ENCODE measurements at places on chromosomes 6 and 20.

- DNase-seq: no peak
These were observed 41.5 kb downstream of the B4GALT5 start for GRCh38 chr20:49672096-49672664.

- DNase-seq: no peak
These were observed 36.3 kb upstream of the LRRC1 start for GRCh38 chr6:53758496-53758895.

GRCh38 chr20:60030471-60030870 lies 72.2 kb downstream of the CDH26 start:
- no peak for DNase-seq

GRCh38 chr6:16514249-16514648 lies 247.0 kb downstream of the ATXN1 start:
- no peak for DNase-seq

GRCh38 chr6:151514000-151514730 lies 20.3 kb downstream of the CCDC170 start:
- no peak for DNase-seq

- no peak for DNase-seq
These were observed 76.7 kb downstream of the PRSS35 start for GRCh38 chr6:83589076-83589475.

- no peak for DNase-seq
These were observed 291.1 kb downstream of the GJA1 start for GRCh38 chr6:121726596-121726995.

GRCh38 chr20:721876-722275 lies 46.3 kb upstream of the SCRT2 start:
- DNase-seq: no peak

DNA sequence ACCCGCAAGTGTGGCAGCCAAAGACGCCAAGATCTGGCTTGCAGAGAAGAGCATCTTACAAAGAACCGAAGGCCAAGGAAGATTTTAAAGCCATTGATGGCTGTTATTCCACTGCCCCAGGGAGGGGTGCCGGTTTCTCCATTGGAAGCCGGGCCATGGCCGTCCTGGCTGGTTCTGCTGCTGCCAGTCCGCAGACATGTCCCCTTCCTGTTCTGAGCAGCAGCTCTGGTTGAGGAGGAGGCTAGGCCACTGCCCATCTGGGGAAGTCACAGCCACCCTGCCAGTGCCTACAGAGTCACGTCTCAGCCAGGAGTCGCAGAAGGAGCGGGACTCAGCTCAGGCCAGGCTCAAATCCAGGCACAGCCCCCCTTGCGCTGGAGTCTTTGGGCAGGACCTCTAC lies 42.6 kb upstream of the MRGBP start:
- no peak for DNase-seq

Measured in lower leg skin (tissue), 4 donors.